ENCODE measurements at places on chromosomes 2 and 18. TPM values are rescaled to one million over a fixed set of nuclear protein-coding genes. Genes with fewer than 3 reads are reported as not detected.
A peak's percentile ranks its signal among the peaks of the same experiment; 100 is the strongest.

Gene COL6A3
- 465 TPM for total RNA-seq

Gene GKN1
- total RNA-seq = not detected

Gene PLGLB1
- not detected for total RNA-seq

DNA sequence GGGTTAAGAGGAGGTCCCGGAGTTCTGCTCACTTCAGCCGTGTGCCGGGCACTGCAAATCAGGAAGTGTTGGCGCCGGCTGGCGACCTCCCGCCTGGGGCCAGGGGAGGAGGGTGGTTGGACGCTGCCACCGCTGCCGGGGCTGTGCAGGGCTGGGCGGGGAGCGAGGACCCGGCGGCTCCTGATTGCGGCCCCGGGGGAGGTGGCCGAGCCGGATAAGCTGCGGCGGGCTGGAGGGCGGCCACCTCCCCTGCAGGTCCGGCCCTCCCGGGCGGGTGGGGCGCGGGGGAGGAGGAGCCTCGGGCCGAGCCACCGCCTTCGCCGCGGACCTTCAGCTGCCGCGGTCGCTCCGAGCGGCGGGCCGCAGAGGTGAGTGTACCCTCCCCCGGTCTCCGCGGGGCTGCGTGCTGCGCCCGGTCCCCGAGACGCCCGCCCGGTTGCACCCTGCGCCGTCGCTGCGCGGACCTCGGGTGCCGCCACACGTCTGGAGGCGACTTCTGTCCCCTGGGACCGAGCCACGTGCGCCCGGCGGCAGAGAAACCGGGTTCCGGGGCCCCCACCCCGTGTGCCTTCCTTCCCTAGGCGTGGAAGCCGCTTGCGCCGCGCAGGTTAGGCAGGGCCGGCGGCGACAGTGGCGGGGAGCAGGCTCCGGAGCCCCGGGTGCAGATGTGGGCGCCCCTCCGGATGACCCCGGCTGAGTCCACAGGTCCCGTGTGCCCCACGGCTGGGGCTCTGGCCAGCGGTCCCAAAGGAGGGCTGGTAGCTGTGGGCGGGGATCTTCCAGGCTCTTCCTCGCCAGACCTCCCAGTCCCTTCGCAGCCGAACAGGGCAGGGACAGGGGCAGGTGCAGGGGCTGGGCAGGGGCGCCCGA is at the start of gene STEAP3:
Gene STEAP3 (plus strand): TSS at position 314 of the 870 bp plus-strand sequence. CDS start 7,179 bp downstream, outside the sequence.
- DNase-seq = peak; percentile 91

GRCh38 chr2:191629001-191629453 is 48.9 kb upstream of the NABP1 start:
- DNase-seq = no peak

- no peak for DNase-seq
Measured at GRCh38 chr2:237927135-237927534, 39.7 kb upstream of the UBE2F start.

GRCh38 chr2:240873805-240874714 is 5.4 kb downstream of the AGXT start:
- no peak for DNase-seq

DNA sequence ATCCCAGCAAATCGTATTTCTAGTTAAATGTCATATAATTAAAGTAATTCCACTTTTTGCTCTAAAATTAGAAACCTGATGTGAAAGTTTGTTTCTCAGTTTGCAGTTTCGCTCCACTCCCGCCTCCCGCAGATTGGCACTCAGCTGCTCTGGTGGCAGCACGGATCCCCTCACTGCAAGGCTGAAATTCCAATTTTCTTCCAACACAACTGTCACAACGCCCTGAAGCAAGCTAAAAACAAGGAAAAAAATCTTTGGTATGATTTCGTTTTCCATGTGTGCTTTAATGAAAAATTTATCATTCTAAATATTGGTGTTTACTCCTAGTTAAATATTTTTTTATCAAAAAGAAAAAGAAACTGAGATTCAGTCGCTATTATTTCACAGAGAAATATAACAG is 38.5 kb downstream of the FTCDNL1 start:
- no peak for DNase-seq

- peak; percentile 60 for DNase-seq
Measured at GRCh38 chr2:109173311-109174171, 44.5 kb downstream of the SH3RF3 start.

- DNase-seq = no peak
Measured at GRCh38 chr18:48035556-48035860, 105.0 kb upstream of the SMAD2 start.

- DNase-seq = no peak
Measured at GRCh38 chr2:207854484-207855440, 85.1 kb upstream of the FZD5 start.

DNA sequence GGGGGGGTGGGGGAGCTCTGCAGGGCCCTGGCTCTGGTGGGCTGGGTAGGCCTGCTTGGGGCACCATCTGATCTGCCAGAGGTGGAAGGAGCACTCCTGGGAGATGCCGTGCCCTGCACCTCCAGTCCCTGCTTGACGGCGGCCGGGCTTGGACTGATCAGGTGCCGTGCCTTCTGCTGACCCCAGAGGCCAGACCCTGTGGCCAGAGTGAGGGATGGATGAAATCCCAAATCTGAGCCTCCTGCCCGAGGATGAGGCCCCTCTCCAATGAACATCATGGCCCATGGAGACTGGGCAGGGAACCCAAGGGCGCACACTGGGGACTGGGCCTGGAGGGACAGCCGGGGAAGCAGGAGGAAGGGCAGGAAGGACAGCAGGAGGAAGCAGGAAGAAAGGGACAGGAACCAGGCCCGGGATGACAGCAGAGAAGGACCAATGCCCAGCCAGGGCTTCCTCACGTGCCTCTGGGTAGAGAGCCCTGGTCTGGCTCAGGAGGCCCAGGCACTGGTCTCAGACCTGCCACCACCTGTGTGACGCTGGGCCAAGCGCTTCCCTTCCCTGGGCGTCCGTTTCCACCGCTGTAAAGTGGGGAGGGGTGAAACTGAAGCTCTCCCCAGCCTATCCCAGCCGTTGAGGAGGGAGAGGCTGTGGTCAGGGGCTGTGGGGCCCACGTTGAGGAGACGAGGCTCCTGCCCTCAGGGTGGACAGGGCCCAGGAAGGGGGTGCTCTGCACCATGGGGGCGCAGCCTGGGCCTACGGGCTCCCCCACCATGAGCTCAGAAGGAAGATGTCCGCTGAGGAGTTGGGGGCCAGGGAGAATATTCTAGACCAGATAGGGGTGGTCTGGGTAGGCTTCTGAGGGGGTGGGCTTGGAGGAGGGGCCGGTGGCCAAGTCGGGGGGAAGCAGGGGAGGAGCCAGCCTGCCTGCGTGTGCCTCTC is 1.0 kb upstream of the GPR35 start:
- DNase-seq = no peak

Data from MG63 (cell line).